ENCODE measurements at places on chromosomes 6 and 20.

DNA sequence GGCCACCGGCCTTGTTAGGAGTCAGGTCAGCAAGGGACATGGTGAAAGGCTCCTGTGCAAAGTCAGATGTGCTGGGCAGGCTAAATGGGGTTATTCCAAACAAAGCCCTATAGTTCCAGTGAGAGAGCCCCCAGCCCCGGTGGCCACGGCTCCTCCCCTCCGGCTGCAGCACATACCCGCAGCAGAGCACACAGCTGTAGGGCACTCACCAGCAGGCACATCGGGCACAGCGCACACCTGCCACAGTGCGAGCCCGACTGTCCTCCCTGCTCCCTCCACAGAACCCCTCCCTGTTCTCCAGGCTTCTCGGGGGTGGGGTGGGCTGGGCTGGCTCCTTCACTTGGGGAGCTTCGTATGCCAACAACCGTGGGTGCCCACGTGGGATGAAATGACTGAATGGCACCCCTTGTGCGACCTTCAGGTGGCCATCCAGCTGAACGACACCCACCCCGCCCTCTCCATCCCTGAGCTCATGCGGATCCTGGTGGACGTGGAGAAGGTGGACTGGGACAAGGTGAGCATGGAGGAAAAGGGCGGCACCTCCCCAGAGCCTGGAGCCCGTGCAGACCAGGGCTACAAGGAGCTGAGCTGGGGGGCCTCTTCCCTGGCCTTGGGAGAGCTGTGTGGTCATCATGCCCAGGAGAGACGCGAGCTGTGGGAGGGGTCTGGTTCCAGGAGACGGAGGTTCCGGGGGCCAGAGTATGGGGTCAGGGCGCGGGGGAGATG, 30.9 kb downstream of the PYGB start:
- peak; percentile 27 for DNase-seq

GRCh38 chr6:111604259-111605099, 1.2 kb downstream of the TRAF3IP2 start:
- peak; percentile 67 for DNase-seq

- DNase-seq, result no peak
Observed at GRCh38 chr6:51182827-51183226, 364.2 kb downstream of the TFAP2B start.

GRCh38 chr6:35602133-35602946, 86.4 kb downstream of the FKBP5 start:
- no peak for DNase-seq

- no peak for DNase-seq
Observed at GRCh38 chr20:62603021-62603906, 39.0 kb upstream of the SLCO4A1 start.

DNA sequence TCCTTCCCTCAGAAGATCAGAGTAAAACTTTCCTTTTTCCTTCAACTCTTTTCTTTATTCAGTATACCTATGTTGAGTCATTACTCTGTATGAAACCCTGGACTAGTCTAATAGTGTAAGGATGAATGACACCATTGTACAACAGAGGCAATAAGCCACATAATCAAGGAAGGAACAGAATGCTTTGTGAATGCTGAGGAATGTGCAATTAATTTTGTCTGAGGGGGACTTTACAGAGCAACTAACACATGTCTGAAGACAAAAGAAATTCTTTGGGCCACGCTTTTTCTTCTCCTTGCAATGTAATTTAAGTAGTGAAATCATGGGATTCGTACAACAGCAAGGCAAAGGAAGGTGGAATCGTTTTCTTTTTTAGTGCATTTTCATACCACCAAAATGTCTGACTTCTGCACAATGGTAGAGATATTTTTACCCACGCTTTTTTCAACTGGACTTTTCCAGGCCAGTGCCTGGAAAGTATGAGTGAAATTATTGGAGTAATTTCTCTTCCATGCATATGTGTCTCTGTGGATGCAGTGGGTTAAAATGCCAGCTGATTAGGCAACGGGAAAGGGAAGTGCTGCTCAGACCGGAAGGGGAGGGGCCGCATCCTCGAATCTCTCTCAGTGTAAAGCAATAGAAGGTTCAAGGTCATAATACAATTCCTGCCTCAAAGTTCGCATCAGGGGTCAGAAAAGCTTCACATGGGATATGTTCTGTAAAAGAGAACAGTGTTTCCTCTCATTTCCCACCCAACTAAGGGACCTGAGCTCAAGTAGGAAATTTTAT, 89.9 kb upstream of the MTHFD1L start:
- no peak for DNase-seq

DNA sequence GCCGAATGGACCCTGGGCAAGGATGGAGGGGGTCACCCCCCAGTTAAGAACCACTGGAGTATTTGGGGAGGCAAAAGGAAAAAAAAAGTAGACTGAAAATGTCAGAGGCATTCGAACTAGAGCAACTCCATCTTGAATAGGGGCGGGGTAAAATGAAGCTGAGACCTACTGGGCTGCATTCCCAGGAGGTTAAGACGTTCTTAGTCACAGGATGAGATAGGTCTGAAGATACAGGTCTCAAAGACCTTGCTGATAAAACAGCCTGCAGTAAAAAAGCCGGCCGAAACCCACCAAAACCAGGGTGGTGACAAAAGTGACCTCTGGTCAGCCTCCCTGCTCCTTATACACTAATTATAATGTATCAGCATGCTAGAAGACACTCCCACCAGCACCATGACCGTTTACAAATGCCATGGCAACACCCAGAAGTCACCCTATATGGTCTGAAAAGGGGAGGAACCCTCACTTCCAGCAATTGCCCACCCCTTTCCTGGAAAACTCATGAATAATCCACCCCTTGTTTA, 70.4 kb upstream of the KCNG1 start:
- DNase-seq, result peak; percentile 47

DNA sequence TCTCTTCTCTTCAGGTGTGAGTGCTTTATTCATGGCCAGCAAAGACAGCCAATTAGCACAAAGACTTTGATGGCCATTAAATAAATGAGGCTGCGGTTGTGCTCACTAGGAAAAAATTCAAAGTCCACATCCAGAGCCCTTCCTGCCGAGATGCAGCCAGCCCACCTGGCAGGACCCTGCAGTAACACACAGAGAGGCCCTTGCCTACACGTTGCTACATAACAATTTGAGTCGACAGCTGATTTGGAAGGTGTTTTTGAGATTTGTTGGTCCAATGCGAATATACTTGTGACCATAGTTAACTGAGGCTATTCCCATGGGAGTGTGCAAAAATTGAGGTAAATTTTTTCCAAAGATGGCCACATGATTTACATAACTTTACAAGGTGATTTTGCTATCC, 605.4 kb upstream of the HTR1E start:
- no peak for DNase-seq

GRCh38 chr6:163170294-163170883, 244.1 kb upstream of the QKI start:
- no peak for DNase-seq
